Calu3 (cell line): ENCODE measurements at places on chromosomes 4 and X. TPM values are rescaled to one million over a fixed set of nuclear protein-coding genes. Genes with fewer than 3 reads are reported as not detected.

NXF2B gene
- total RNA-seq: not detected in 2 replicates

DNA sequence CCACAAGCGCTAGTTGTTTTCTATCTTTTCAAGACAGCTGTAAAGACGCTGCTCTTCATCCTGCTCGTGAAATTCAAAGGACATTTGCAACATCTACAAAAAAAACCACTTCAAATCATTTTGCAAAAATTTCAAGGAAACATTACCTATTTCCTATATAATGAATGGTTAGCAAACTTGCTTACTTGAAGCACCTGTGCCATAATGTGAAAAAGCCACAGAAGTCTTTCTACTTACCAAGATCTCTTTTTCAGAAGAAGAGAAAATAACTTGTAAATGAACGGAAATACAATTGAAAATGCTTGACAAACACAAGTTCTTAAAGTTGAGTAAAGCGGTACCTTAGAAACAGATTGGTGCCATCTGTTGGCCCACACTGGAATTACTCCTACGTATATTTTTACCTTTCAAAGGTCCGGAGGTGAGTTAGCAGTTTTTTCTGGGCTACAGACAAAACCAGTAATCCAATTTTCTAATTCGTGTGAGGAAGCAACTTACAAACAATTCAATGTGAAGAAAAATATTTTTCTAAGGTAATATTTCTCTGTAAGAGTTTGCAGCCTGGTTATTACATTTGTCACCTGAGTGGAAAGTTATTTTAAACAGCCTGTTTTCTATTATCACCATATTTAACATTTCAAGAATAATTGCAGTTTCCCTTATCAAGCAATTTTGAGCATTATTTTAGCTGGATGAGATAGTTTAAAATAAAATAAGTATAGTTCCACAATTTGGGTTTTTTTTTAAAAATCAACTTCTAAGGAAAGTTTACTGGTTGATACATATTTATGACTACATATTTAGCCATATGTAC, at the start of gene TLR6:
Gene TLR6, minus strand, starts transcription at position 294 of the 814 bp plus-strand sequence. CDS start 27,344 bp downstream, outside the sequence.
- DNase-seq: peak; percentile 62

GRCh38 chr4:136935871-136936270, 596.4 kb downstream of the PCDH18 start:
- DNase-seq: no peak

TREX2 gene
- 2.0 and 2.2 TPM in 2 replicates for total RNA-seq

PLS3 gene
- total RNA-seq: 169 and 174 TPM in 2 replicates

DNA sequence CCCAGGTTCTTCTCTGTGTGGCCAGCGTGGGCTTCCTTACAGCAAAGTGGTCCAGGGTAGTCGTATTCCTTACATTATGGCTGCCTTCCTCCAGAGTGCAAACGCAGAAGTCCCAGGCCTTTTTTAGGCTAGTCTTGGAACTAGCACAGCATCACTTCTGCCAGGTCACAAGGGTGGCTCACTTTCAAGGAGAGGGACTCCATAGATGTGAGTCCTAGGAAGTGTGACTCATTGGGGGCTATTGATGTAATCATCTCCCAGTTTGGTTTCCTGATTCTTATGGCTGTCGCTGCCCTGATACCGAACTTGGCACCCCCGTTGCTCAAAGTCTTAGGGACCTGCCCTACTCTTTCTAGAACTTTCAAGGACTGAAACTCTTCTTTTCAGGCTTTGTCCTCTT, 140.0 kb downstream of the DCK start:
- no peak for DNase-seq

GRCh38 chrX:133475521-133475920, 60.2 kb upstream of the GPC4 start:
- no peak for DNase-seq

XK gene
- 11.3 and 14.7 TPM in 2 replicates for total RNA-seq

DNA sequence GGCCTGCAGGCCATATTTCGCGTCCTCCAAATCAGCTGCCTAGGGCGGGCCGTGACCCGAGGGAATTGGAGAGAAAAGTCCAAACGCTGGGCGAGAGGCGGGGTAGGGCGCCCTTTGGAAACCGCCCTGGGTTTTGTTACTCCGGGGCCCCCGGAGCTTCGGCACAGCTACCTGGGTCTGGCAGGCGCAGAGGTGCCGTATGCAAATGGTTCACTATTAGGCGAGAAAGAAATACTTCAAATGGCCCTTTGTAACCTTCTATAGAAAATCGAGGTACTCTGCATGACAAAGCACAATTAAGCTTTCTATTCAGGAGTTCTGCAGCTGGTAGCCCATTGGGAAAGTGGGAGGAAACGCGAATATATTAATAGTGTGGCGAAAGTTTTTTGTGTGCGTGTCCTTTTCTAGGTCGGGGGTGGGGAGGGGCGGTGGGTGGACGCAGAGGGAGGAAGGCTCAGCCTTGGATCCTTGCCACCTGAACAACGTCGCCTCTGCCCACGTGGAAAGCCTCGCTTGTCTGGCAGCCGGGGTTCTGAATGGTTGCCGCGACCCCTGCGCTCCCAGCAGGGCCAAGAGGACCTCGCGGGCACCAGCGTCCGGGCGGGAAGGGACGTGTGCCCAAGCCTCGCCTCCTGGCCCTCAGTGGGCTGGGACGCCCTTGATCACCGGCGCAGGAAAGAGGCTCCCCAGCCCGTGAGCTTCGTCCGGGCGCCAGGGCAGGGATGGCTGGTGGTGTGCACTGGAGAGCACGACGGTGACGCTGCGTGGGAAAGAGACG, 9.5 kb downstream of the GSX2 start:
- DNase-seq: no peak

RAB28 gene
- total RNA-seq: 10.6 and 11.3 TPM in 2 replicates

DNA sequence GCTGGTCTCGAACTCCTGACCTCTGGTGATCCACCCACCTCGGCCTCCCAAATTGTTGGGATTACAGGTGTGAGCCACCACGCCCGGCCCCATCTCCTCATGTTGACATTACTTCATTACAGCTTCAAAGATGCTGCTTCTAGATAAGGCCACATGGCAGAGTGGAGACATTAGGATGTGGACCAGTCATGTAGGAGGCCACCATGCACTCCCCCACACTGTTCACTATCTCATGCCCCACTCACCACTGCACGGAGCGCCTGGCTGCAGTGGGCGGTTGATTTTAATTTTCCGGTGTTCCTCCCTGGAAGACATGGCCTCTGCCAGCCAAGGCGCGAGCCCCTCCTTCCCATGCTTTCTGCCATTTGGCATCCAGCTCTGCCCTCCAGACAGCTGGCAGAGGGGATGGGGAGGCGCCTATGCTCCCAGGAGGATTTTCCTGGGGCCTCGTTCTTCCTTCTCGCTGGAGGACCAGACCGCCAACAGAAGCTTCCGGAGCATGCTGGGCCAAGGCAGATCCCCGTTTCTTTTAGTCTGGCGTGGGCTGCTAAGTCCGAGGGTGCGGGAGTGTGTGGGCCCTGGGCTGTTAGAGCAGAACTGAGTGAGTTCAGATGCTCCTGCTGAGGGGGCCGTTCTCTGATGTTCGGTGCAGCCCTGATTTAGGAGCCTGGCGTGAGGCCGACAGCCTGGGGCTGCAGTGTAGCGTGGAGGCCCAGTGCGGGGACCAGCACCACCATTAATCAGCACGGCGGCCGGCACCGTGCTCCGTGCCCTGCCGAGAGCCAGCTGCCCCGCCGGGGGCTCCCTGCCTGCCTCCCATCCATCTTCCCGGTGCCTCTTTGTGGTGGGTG, 93.1 kb downstream of the SORCS2 start:
- DNase-seq: no peak
